Stimulated activated CD4-positive, alpha-beta T cell treated with anti-CD3 and anti-CD28 coated beads, Interleukin-2, amount 100 ng/mL, for 4 hours (primary cell): ENCODE measurements at places on chromosomes 3 and 15.

DNA sequence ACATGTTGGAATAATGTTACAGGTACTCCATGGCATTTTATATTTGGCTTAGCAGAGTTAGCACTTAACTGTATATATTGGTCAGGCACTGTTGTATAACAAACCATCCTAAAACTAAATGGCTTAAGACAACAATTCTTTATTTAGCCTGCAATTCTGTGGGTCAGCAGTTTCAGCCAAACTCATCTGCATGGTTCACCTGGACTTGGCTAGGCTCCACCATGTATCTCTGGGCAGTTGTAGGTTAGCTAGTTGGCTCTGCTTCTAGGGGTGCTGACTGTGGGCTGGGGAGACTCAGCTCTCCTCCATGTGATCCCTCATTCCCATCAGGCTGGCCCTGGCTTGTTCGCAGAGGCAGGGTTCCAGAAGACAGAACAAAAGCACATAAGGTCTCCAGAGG, 34.4 kb downstream of the RARB start:
- DNase-seq, result no peak

GRCh38 chr3:33067484-33067883, 29.5 kb downstream of the GLB1 start:
- DNase-seq, result no peak

DNA sequence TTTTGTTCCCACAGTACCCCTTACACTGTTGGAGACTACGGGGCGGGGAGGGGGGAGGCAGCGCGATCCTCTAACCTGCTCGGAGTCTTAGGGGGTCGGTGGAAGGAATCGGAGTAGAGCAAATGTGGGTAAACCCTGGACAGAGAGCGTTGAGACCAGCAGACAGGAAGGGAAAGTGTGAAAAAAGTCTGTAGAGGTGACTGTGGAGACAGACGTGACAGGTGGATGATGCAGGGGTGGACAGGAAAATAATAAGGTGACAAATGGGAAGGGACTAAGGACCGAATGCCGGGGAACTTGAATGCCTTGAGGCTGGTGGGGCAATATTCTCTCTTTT, 424 bp downstream of the EAF2 start:
- DNase-seq, result no peak

DNA sequence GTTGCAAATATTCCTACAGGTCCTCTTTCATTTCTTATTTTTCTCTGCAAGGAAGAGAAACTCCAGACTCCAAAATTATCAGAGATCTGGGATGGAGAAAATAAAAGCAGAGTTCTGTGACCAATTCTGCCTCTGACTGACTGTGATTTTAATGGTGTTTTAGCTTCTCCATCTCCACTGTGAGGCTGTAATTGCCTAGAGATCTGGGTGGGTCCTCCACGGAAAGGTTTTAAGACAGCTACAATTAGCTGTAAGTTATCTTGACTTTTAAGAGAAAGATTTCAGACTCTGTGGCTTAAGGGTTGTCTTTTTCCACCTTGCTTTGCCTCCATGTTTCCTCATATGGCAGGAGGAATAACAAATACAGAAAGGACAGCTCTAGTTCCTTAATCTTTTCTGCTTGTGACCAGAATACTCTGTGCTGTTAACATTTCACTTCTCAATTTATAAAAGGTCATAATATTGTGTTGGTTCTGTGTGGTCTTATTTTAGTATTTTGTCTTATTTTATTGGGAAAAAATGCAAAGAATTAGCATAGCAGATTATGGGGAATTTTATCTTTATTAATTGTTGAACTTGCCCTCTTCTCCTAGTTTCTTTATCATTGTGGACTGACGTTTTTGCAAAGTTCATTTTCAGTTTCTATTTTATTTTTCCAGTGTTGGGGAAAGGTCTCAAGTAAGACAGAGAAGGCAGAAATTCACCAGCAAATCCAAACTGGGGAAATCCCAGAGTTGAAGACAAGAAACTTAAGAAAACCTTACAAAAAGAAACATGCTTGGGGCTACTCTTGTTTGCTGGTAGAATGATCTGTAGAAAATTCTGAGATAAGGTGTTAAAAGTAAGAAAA, 157.9 kb downstream of the RAP2B start:
- no peak for DNase-seq

GRCh38 chr15:85475711-85476110, 95.3 kb downstream of the AKAP13 start:
- DNase-seq, result no peak

GRCh38 chr15:82039871-82040270, 5.9 kb downstream of the MEX3B start:
- DNase-seq, result no peak
